Activated T-cell treated with anti-CD3 and anti-CD28 coated beads, Interleukin-2, amount 50 U/mL, for 4 hours (primary cell): ENCODE measurements at places on chromosomes 5 and 9. TPM values are rescaled to one million over a fixed set of nuclear protein-coding genes. Genes with fewer than 3 reads are reported as not detected.

DNA sequence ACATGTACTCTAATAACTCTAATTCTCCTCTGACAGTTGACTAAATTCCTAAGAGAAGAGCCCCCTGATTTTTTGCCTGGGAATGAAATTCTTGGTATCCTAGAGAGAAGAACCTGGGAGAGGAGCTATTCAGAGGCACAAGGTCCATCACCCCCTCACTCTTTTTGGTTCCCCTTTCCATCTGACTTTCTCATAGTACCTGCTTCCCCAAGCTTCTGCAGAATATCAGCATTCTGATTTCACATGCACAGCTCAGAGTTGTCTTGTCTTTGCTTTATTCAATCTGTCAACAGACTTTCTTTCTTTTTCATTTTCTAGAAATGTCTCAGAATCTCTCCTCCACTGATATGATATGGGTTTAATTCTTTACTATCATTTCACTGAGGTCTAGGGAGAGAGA, 141.5 kb upstream of the FBXL17 start:
- DNase-seq: no peak

- no peak for DNase-seq
Measured at GRCh38 chr9:33354651-33355211, 47.6 kb downstream of the AQP7 start.

GRCh38 chr5:140631036-140631417, 1.9 kb downstream of the CD14 start:
- no peak for DNase-seq

DNA sequence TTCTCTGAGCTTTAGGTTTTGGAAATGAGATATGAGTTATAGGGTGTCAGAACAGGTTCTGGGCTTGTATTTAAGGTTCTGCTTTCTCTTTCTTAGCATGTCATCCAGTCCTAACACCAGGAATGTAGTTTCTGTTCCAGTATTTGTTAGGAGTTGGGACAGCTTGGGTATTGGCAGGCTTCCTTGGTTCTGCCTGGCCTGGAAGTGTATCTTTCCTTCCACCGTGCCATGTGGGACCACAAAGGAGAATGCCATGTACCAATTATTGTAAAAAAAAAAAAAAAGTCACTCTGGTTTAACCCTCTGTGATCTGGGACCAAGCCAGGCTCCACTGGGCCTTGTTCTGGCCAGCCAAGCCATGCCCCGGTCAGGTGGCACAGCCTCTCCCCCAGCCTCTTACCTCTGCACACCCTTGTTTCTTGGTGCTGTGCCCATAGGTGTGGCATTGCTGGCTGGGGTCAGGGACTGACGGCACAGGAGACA, 47.8 kb downstream of the ARHGAP26 start:
- DNase-seq: no peak

DNA sequence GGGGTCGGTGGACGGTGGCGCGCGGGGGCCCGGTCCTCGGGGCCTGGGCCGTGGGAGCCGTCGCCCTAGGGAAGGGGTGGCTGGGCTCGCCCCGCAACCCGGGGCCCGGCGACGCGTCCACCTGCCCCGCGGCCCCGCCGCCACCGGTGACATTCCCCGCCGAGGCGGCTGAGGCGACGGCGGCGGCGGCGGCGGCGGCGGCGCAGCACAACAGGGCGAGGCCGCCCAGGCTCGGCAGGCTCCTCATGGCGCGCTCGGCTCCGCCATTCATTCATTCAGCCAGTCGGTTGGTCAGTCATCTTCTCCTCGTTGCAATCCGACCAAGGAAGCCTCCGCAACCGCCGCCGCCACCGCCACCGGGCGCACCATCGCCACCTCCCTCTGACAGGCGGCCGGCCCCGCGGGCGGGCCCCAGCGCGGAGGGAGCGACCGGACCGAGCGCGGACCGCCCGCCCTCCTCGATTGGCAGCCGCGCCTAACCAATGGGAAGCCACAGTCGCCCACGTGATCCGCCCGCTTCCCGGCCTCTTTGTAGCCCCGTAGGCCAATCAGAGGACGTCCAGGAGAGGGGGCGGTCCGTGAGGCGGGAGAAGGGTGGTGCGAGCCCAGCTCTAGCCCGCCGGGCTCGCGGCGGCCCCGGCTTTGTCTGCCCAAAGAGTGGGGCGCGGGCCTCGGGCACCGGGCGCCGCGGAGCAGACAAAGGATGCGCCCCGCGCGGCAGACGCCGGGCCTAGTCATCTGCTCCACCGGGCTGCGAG, at the start of gene MEGF9:
Gene MEGF9 (minus strand): TSS at position 383 of the 758 bp plus-strand sequence. CDS start 112 bp downstream, at position 271.
- DNase-seq: peak; percentile 93

DNA sequence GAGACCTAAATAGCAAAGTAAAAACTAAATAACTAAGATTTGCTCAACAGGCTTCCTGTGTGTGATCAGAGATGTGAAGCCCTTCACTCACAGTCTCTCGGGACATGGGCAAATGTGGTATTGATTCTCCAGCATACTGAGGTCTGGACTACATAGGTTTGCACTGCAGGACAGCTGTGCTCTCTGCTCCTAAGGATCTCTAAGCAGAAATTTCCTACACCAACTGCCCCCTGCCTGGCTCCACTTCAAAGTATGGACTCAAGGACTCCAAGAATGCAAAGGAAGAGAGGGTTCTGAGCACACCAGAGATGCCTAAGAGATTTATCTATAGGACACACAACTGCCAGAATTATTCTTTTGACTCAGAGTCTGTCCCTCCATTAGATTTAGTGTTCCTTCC, 487.2 kb downstream of the SEMA5A start:
- no peak for DNase-seq

DMRTA1 gene
- total RNA-seq: not detected
